ENCODE measurements at places on chromosomes 3 and 15. TPM values are rescaled to one million over a fixed set of nuclear protein-coding genes. Genes with fewer than 3 reads are reported as not detected.

The PIF1 gene
- total RNA-seq, result 20.9 TPM

The TMCO5A gene
- not detected for total RNA-seq

The SRGAP3 gene
- total RNA-seq, result 0.40 TPM

The NUTM1 gene
- not detected for total RNA-seq

The PFN2 gene
- total RNA-seq, result 0.82 TPM

The SERPINI2 gene
- total RNA-seq, result not detected

The IL12A gene
- total RNA-seq, result 0.21 TPM

The NEK10 gene
- total RNA-seq, result 0.28 TPM

The LIPH gene
- not detected for total RNA-seq

The XXYLT1 gene
- total RNA-seq, result 14.5 TPM

The RASGRP1 gene
- total RNA-seq, result 94.7 TPM

The SQOR gene
- total RNA-seq, result 103 TPM

The IL17RB gene
- total RNA-seq, result 2.2 TPM

DNA sequence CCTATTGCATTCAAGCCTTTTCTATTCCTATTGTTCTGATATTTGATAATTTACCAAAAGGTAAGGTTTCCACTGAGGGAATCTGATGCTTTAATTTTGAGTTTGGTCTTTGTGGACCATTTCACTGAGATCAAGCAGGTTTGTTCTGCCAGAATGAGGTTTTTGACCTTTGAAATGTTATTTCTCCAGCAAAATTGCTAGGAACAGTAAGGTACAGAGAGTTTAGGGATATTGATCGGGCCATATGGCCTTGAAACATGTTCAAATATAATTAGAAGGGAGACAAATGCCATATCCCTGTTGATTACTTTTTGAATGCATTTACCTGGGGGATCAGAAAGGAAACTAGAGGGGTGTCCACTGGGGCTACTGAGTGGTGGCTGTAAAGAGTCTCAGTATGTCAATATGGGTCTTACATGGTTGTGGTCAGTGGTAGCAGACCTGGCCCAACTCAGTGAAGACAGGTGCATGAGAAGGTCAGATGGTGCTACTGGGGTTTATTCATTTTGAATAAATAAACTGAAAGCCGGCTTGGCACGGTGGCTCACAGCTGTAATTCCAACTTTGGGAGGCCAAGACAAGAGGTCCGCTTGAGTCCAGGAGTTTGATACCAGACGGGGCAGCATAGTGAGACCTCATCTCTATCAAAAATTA lies 100.2 kb downstream of the SV2B start:
- no peak overlapping the region for H3K27ac ChIP-seq
- no peaks in the 10 kb centered on the region for H3K4me1 ChIP-seq
- H3K4me3 ChIP-seq, result no peak overlapping the region

GRCh38 chr15:31489801-31490646 lies 163.4 kb downstream of the KLF13 start:
- peaks cover 57% of the 10 kb centered on the region for H3K4me1 ChIP-seq
- peaks cover 21% of the 10 kb centered on the region for H3K36me3 ChIP-seq
- no peaks in the 10 kb centered on the region for H3K27me3 ChIP-seq
- peak; percentile 81 for DNase-seq
- H3K4me3 ChIP-seq, result no peak overlapping the region
- H3K27ac ChIP-seq, result no peak overlapping the region

DNA sequence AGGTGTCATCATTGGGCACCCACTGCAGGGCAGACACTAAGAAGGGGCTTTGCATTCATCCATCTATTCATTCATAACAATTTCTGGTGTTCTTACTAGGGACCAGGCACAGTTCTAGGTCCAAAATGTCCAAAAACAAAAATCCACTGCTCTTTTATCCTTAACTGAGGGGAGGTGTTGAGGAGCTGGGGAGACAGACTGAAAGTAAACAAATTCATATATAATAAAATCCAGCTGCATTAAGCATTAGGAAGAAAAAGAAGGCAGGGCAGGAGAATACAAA lies 1.1 kb downstream of the EIF4E3 start:
- peak overlapping the region; percentile 85 for H3K4me3 ChIP-seq
- H3K4me1 ChIP-seq, result peaks cover 65% of the 10 kb centered on the region
- H3K27ac ChIP-seq, result peak overlapping the region; percentile 86
- peaks cover 15% of the 10 kb centered on the region for H3K36me3 ChIP-seq
- DNase-seq, result peak; percentile 65

- H3K4me1 ChIP-seq, result no peaks in the 10 kb centered on the region
- peaks cover 8% of the 10 kb centered on the region for H3K27me3 ChIP-seq
- H3K4me3 ChIP-seq, result no peak overlapping the region
- no peak for DNase-seq
Measured at GRCh38 chr15:100686725-100687473, 84.5 kb downstream of the ASB7 start.

DNA sequence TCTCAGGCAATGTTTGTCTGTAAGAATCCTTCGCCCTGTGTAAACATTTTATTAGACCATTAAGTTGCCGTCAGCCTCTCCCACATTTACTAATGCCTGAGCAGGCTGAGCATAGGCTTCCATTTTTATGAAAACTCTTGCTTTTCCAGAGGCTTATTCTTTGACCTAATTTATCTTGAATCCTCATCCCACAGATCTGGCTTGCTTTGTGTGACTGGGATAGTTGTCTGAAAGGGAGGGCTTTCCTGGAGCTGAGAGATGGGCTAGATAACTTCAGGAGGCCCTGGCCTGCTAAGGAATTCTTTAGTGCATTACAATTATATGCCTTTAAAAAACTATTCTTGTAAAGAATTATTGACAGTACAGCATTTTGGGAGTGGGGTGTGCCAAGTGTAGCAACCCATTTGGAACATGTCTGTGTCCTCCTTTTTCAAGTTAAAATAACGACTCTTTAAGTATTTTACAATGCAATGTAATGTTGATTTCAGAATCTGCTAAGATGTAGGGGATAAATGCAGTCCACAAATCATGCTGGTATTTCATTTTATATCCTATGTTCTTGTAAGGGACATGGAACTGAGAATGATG lies 52.4 kb downstream of the EEFSEC start:
- no peak overlapping the region for H3K27ac ChIP-seq
- H3K27me3 ChIP-seq, result no peaks in the 10 kb centered on the region
- H3K4me3 ChIP-seq, result no peak overlapping the region
- DNase-seq, result no peak
- no peaks in the 10 kb centered on the region for H3K36me3 ChIP-seq
- no peaks in the 10 kb centered on the region for H3K4me1 ChIP-seq

GRCh38 chr3:127002195-127003174 lies 19.6 kb downstream of the PLXNA1 start:
- H3K36me3 ChIP-seq, result no peaks in the 10 kb centered on the region
- no peaks in the 10 kb centered on the region for H3K27me3 ChIP-seq
- no peak overlapping the region for H3K27ac ChIP-seq
- no peak for DNase-seq

GRCh38 chr3:191328962-191329653 lies at the start of gene CCDC50:
CCDC50 (plus strand) TSS chr3:191329394; CDS start chr3:191329675, 281 bp downstream.
- H3K27me3 ChIP-seq, result peaks cover 18% of the 10 kb centered on the region
- H3K36me3 ChIP-seq, result peaks cover 2% of the 10 kb centered on the region
- H3K4me1 ChIP-seq, result peaks cover 15% of the 10 kb centered on the region
- H3K4me3 ChIP-seq, result peak within 1 kb of the TSS; percentile 82

DNA sequence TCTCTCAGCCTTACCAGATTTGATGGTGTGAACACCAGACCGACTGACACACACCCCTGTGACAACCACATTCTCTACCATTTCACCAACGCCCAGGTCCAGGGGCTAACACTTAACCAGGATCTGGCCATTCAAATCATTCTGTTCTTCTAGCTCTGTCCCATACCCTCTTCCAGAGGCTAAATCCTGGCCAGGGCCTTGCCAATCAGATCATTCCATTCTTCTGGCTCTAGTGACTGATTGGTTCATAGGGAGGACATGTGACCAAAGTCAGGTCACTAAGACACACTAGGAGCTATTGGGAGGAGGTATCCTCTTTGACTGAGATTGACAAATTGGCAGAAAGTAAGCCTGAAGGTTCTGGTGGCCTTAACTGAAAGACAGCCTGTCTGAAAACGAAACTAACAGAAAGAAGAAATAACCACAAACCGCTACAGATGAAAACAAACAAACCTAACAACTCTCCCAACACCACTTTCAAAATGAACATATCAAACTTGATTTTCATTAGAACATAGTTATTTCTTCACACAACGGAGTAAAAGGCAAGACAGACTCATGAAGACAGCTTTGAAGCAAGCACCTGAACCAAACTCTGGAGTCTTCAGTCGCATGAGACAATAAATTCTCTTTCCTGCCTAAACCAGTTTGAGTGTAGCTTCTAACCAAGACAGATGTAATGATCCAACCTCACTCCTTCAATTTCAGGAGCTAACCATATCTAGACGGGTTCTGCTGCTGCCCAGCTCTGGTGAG lies 68.5 kb downstream of the TRANK1 start:
- peak overlapping the region; percentile 52 for H3K27ac ChIP-seq
- DNase-seq, result peak; percentile 83
- H3K27me3 ChIP-seq, result peaks cover 2% of the 10 kb centered on the region
- H3K4me3 ChIP-seq, result peak overlapping the region; percentile 60
- peaks cover 27% of the 10 kb centered on the region for H3K4me1 ChIP-seq

DNA sequence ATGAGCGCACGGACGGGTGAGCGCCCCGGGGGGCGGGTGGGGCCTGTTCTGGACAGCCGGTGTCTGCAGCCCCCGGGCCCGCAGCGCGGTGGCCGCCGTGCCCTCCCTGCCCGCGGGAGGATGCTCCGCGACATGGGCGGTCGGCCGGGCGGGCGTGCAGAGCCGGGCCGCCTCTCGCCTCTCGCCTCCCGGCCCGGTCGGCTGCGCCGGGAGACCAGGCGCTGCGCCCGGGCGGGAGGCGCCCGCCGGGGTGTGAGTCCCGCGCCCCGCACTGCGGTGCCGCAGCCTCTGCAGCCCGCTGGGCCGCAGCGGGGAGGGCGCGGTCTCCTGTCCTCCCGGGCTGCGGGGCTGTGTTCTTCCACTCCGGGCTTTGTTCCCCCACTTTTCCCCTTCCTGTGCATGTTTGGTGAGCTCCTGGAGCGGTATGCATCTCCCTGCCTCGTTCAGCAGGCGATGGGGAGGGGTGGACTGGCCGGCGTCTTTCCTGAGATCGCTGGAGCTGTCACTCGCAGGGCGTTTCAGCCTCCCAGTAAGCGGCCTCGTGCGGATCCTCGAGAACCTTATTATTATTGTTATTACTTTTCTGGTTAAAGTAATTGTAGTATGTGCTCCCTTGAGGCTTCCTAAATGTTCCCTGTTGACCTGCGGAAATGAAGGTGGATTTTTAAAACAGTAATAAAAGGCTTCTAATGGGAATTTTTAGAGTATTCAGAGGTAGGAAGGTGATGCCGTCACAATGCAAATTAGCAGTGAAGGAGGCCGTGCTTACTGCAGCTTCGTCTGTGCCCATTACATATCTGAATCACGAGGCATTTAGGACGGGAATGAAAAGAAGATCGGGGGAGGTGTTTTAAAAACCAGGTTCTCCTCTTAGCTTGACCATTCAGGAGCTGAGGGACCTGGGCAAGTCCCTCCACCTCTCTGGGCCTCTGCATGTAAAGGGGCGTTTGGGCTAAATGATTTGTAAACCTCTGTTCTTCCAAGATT lies 593 bp downstream of the TMOD2 start:
- peaks cover 16% of the 10 kb centered on the region for H3K4me1 ChIP-seq
- peaks cover 45% of the 10 kb centered on the region for H3K27me3 ChIP-seq
- no peaks in the 10 kb centered on the region for H3K36me3 ChIP-seq
- DNase-seq, result peak; percentile 68
- no peak overlapping the region for H3K27ac ChIP-seq

GRCh38 chr3:1135194-1135593 lies 42.4 kb downstream of the CNTN6 start:
- H3K27ac ChIP-seq, result no peak overlapping the region
- H3K4me3 ChIP-seq, result no peak overlapping the region
- no peaks in the 10 kb centered on the region for H3K27me3 ChIP-seq
- no peaks in the 10 kb centered on the region for H3K4me1 ChIP-seq

GRCh38 chr15:54820098-54820497 lies 376.6 kb downstream of the RSL24D1 start:
- no peaks in the 10 kb centered on the region for H3K36me3 ChIP-seq
- H3K27ac ChIP-seq, result no peak overlapping the region
- H3K27me3 ChIP-seq, result no peaks in the 10 kb centered on the region
- no peaks in the 10 kb centered on the region for H3K4me1 ChIP-seq
- no peak for DNase-seq

DNA sequence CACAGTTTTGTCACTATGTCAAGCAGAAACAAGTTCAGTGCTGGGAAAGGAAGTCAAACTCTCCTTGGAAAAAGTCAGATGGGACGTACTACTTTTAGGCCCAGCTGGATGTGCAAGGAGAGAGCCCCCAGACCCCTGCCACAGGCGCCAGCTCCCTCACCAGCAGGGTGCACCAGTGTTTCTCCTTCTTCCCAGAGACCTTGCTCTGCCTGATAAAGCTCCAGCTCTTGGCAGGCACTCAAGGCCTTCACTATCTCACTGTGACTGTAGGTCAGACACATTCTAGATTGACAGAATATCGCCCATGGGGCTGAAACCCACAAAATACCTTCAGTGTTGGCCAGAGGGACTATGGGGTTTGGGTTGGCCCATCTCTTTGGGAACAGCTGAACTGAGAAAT lies 54.8 kb upstream of the CHRNB4 start:
- H3K4me1 ChIP-seq, result no peaks in the 10 kb centered on the region
- peaks cover 31% of the 10 kb centered on the region for H3K27me3 ChIP-seq
- no peak overlapping the region for H3K27ac ChIP-seq

DNA sequence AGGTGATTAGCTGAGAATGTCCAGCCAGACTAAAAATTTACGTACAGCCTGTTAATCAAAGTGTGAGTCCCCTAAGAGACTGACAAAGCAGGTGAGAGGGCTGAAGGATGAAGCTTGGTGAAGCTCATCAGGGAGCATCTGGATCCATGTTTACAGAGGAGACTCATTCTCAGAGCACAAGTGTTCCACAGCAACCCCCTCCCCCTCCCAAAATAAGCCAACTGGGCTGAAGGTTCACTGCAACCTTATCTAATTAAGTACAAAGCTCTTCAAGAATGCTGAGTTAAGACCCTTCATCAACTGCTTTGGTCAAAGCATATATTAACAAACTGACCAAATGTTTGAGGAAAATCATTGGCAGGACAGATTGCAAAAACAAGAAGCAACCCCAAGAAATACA lies 262.6 kb upstream of the ZNF385D start:
- H3K4me3 ChIP-seq, result no peak overlapping the region
- H3K27me3 ChIP-seq, result no peaks in the 10 kb centered on the region
- DNase-seq, result no peak
- H3K27ac ChIP-seq, result no peak overlapping the region
- H3K4me1 ChIP-seq, result no peaks in the 10 kb centered on the region
- no peaks in the 10 kb centered on the region for H3K36me3 ChIP-seq

- no peaks in the 10 kb centered on the region for H3K36me3 ChIP-seq
- H3K27me3 ChIP-seq, result peaks cover 29% of the 10 kb centered on the region
- H3K4me1 ChIP-seq, result peaks cover 15% of the 10 kb centered on the region
- peak; percentile 77 for DNase-seq
- peak overlapping the region; percentile 66 for H3K27ac ChIP-seq
Measured at GRCh38 chr3:184523825-184524615, 37.6 kb upstream of the EPHB3 start.

GRCh38 chr3:140443073-140443472 lies 234.8 kb upstream of the TRIM42 start:
- DNase-seq, result no peak
- no peaks in the 10 kb centered on the region for H3K4me1 ChIP-seq

GRCh38 chr15:88621789-88622604 lies 857 bp downstream of the AEN start:
- H3K27ac ChIP-seq, result peak overlapping the region; percentile 91
- H3K36me3 ChIP-seq, result peaks cover 44% of the 10 kb centered on the region
- no peaks in the 10 kb centered on the region for H3K27me3 ChIP-seq

Measured in activated CD4-positive, alpha-beta T cell treated with anti-CD3 and anti-CD28 coated beads, Interleukin-2, amount 10 ng/mL, durations not matched to agents 24 days and 14 days (primary cell).